Hypothalamus (tissue), 51 donors: ENCODE measurements at places on chromosomes 1 and 21.

GRCh38 chr1:6975331-6976043 is 190.2 kb downstream of the CAMTA1 start:
- no peak for DNase-seq

DNA sequence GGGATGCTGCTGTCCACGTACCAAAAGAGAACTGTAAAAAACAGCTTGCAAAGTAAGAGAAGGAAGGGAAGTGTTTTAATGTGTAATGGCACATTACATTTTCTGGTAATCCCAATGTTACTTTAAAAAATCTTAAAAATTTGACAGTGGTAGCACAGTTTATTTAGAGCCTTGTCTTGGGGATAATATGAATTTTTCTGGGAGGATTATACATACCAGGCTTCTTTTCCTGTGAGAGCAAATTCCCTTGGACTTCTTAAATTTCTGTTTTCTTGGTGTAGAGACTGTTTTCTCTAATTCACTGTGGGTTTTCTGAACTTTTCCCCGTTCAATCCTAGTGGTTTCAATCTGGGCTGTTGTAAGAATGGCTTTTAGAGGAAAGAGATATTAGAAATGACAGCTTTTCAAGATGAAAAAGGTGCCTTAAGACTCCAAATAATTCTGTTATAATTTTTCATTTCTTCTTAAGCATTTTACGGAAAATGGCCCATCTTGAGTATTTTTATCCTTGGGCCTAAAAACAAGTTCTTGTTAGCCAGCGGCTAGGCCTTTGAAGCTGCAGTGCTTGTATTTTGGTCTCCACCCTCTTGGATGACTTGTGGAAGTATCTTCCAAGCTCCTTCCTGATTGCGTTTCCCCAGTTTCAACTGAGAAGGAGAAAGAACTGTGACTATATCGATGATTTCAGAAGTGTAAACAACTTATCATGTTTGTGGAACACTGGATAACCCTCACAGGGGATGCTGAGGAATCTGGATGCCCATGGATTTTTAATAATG is 70.0 kb downstream of the LEPR start:
- no peak for DNase-seq

DNA sequence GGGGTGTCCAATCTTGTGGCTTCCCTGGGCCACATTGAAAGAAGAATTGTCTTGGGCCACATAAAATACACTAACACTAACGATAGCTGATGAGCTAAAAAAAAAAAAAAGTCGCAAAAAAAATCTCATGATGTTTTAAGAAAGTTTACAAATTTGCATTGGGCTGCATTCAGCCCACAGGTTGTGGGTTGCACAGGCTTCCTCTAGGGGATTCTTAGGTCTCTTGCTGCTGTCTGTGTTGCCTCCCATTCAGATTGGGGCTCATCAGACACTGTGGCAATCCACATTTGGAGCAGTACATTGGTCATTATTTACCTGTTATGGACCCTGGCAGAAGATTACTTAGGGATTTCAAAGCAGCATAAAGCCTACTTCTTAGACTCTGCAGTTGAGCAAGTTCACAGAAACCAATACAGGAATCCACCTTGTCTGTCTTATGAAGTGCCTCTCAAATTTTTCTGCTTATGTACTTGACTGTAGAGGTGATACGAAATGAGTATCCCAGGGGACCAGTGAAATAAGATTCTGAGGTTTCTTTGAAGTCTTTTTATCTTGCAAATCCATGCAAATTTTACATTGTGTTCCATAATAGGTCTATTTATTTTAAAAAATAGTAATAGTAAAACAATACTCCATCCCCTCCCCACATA is 205.5 kb downstream of the RPS6KC1 start:
- DNase-seq = no peak

GRCh38 chr1:14745789-14746188 is 147.3 kb downstream of the KAZN start:
- DNase-seq = no peak

GRCh38 chr1:22491995-22492715 is 40.5 kb downstream of the ZBTB40 start:
- no peak for DNase-seq

DNA sequence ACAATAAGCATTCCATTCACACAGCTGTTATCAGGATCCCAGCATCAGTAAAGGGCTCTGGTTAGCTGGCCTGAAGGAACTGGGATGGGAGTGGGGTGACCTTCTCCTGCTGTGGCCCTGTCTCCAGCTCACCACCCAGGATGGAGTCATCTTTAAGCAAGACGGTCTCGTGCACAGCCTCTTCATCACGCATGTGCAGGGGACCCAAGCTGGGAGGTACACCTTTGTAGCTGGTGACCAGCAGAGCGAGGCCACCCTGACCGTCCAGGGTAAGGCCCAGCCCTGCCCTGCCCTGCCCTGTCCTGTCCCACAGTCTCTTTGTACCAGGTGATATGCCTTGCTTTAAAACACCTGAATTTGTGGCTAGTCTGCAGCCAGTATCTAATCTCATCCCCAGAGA is 24.3 kb downstream of the IGFN1 start:
- no peak for DNase-seq

DNA sequence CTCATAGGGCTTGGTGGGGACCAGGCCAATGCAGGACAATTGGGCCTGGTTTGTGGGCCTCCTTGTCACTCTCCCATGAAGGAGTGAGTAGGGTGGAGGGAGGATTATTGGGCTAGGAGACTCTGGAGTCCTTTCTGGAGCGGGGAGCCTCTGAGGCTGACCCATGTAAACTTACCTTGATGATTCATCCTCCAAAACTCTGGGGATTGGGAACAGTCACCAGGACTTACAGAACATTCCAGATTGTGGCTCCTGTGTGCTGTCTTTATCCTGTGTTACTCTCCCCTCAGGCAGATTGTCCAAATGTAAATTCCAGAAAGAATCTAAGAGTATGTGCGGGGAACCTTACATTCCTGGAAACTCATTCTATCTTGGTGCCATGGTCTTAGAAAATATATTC is 197.6 kb downstream of the CAMTA1 start:
- no peak for DNase-seq
